GM13977 (cell line): ENCODE measurements at places on chromosomes 13 and 19.

- peak; percentile 92 for DNase-seq
Observed at GRCh38 chr19:15177269-15178116, 23.3 kb downstream of the NOTCH3 start.

DNA sequence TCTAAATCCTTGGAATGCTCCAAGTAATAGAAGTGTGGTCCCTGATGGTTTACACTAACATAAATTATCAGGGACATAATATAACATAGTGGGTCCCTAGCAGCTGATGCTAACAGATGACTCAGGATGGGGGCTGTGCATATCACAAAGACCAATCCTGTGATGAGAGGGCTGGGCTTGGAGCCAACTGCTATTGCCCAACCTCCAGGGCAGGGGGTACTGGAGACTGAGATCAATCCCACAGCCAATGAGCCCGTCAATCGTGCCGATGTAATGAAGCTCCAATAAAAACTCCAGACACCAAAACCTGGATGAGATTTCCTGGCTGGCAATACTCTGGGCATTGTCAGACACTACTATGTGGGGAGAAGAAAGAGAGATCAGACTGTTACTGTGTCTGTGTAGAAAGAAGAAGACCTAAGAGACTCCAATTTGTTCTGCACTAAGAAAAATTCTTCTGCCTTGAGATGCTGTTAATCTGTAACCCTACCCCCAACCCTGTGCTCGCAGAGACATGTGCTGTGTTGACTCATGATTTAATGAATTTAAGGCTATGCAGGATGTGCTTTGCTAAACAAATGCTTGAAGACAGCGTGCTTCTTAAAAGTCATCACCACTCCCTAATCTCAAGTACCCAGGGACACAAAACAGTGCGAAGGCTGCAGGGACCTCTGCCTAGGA, 33.4 kb downstream of the ABCC4 start:
- no peak for DNase-seq

- DNase-seq: no peak
Observed at GRCh38 chr19:53824134-53824611, at the start of gene NLRP12. TSS of gene NLRP12 (minus strand) at chr19:53824314. CDS start at chr19:53824174, 140 bp downstream.

GRCh38 chr19:30063650-30064347, 121.8 kb downstream of the URI1 start:
- DNase-seq: no peak

GRCh38 chr13:31970231-31970930, 61.2 kb upstream of the FRY start:
- no peak for DNase-seq

GRCh38 chr13:42239161-42239560, 32.8 kb upstream of the AKAP11 start:
- no peak for DNase-seq

GRCh38 chr13:51902776-51903175, 41.0 kb downstream of the CCDC70 start:
- no peak for DNase-seq

GRCh38 chr19:48872884-48873475, 759 bp downstream of the PPP1R15A start:
- DNase-seq: peak; percentile 89

DNA sequence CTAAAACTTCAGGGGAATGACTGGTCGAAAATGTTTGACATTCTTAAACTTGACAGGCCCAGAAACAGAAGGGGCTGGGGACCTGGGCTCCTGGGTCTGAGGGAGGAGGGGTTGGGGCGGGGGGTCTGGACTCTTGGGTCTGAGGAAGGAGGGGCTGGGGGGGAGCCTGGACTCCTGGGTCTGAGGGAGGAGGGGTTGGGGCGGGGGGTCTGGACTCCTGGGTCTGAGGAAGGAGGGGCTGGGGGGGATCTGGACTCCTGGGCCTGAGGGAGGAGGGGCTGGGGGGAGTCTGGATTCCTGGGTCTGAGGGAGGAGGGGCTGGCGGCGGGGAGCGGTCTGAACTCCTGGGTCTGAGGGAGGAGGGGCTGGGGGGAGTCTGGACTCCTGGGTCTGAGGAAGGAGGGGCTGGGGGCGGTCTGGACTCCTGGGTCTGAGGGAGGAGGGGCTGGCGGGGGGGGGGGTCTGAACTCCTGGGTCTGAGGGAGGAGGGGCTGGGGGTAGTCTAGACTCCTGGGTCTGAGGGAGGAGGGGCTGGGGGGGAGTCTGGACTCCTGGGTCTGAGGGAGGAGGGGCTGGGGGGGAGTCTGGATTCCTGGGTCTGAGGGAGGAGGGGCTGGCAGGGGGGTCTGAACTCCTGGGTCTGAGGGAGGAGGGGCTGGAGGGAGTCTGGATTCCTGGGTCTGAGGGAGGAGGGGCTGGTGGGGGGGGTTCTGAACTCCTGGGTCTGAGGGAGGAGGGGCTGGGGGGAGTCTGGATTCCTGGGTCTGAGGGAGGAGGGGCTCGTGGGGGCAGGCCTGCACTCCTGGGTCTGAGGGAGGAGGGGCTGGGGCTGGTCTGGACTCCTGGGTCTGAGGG, 5.5 kb upstream of the KLK6 start:
- no peak for DNase-seq

GRCh38 chr13:91017031-91017668, 330.3 kb upstream of the MIR17HG start:
- DNase-seq: peak; percentile 66

GRCh38 chr13:34358811-34359513, 541.0 kb downstream of the RFC3 start:
- no peak for DNase-seq

DNA sequence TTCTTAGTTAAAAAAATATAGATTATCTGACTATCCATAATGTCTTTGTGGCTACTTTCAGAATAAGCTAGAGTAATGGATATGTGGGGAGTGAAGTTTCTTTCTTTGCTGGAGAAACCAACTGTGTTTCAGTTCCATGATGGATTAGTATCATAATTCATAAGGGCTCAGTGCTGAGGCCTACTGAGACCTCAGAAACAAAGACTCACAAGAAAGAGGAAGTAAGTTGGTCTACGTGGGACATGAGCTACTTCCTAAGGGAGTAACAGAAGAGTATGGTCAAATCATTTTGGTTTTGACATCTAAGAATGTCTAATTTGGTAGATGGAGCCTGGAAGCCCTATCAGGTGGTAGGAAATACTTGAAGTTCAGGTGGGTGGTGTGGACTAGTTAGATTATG, 99.0 kb upstream of the HTR2A start:
- peak; percentile 21 for DNase-seq

- DNase-seq: peak; percentile 26
Observed at GRCh38 chr13:102597029-102597961, 509 bp downstream of the TPP2 start.

- DNase-seq: no peak
Observed at GRCh38 chr19:11377237-11377636, 2.8 kb downstream of the SWSAP1 start.

DNA sequence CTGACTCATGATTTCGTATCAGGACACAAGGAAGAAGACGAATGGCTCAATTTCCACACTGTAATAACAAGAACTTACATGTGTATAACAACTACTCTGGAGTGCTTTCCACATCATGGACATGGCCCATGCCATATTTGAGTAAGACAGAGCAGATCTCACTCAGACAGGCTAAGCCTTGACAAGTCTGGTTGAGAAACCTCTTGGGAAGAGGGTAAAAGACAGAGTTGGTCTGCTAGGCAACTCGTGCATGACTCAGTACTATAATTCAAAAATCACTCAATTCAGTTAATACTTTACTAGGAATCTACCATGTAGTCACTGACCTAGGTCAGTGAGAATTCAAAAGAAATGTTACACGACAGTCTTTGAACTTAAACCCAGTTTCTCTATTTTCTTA, 5.7 kb upstream of the THSD1 start:
- peak; percentile 31 for DNase-seq

- no peak for DNase-seq
Observed at GRCh38 chr19:38283271-38283670, 18.9 kb downstream of the SPINT2 start.

GRCh38 chr13:32040689-32041088, 9.1 kb downstream of the FRY start:
- no peak for DNase-seq

DNA sequence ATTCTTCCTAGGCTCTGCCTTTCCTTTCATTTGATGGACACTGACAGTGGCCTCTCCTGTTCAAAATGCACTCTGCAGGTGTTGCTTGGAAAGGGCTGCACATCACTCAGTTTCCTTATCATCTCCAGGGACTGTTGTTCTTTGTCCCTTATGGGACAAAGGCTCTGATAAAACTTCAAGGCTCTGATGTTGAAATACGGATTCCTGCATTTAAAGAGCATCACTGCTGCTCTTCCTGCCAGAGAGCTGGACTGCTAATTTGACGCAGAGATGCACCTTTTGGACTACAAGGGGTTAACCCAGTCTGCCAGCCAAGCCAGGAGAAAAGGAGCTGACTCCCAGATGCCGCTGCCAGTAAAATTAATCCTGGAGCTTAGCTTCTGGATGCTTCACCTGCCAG, 952.1 kb downstream of the DIAPH3 start:
- DNase-seq: no peak

GRCh38 chr13:111666164-111666776, 345.8 kb downstream of the TEX29 start:
- no peak for DNase-seq

- DNase-seq: no peak
Observed at GRCh38 chr13:86737334-86737932, 933.7 kb upstream of the SLITRK5 start.

DNA sequence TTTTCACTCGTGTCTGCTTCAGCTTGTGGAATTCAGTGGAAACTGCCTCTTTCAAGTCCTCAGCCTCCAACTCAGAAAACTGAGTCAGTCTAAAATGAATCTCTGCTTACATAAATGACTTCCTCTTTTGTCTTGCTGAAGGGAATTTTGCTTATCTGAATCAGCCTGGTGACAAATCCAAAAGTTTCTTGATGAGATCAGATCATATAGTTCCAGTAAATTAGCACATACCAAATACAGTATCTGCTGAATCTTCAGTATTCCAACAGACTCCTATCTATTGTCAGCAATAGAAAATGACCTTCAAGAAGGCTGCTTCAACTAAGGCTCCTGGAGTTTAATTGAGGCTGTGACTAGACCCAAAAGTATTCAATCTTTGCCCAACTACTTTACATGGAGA, 290.0 kb downstream of the MZT1 start:
- no peak for DNase-seq

- DNase-seq: no peak
Observed at GRCh38 chr13:38223089-38223488, 126.6 kb upstream of the UFM1 start.

DNA sequence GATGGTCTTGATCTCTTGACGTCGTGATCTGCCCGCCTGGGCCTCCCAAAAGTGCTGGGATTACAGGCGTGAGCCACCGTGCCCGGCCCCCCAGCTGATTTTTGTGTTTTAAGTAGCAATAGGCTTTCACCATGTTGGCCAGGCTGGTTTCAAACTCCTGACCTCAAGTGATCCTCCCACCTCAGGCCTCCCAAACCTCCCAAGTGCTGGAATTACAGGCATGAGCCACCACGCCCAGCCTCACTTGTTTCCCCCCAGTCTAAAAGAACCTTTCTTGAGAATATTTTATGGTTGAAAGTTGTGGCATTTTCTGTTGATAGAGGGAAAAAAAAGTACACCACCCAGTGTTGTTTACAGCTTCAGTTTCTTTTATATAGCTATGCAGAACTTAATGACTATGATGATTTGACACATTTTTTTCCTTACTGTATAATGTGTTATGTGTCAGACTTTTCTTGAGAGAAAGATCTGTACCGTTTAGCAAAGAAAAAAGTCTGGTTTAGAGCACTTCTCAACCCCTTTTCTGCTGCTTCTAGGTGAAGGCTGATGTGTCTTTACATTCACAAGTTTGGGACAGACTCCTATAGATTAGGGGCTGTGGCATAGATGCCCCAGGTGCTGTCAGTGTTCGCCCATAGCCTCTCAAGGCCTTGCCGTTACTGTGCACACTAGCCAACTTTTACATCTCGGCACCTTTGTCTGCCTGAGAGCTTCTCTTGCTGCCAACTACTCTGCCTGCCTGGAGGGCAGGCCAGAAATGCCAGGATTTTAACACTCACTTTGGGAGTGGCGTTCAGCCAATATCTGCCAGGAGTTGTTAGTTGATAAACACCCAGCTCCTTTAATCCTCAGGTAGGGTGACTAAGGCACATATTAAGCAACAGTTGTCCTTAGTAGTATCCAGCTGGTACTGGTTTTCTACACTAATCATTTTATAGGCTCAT, 33.0 kb downstream of the KCTD4 start:
- no peak for DNase-seq

DNA sequence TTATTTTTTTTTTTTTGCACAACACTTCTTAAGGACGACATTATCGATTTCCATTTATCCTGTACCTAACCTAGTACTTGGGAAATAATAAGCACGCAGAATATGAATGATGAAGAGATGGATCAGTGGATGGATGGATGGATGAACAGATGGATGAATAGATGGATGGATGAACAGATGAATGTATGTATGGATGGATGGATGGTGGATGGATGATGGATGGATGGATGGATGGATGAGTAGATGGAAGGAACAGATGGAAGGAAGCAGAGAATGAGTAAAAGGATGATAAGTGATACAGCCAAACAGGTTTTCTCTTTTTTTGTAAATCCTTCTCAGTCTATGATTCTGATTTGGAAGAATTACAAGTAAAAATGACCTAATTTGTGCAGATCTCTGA, 166.9 kb downstream of the COL4A1 start:
- DNase-seq: no peak
